ENCODE measurements at places on chromosomes 7 and 10.
A peak's percentile ranks its signal among the peaks of the same experiment; 100 is the strongest.

DNA sequence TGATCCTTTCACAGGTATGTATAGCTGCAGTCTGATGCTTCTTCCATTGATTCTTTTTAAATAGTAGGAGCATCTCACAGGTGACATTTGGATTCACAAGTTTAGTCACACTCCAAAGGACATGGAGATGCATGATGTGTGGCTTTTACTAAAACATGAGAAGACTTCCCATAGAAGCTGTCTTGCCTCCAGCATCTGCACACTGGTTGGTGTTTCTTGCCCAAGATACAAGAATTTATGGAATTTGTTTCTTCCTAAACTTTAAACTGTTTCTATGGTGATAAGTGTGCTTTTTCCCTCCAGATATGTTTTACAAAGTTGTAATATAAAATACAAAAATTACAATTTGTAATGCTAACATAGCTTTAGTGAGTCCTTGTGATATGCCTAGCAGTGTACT lies 24.2 kb downstream of the ADIRF start:
- no peaks in the 10 kb centered on the region for H3K27me3 ChIP-seq
- peaks cover 10% of the 10 kb centered on the region for H3K4me1 ChIP-seq
- H3K4me3 ChIP-seq, result no peak overlapping the region
- no peak overlapping the region for H3K27ac ChIP-seq
- no peak for DNase-seq
- H3K36me3 ChIP-seq, result no peaks in the 10 kb centered on the region

DNA sequence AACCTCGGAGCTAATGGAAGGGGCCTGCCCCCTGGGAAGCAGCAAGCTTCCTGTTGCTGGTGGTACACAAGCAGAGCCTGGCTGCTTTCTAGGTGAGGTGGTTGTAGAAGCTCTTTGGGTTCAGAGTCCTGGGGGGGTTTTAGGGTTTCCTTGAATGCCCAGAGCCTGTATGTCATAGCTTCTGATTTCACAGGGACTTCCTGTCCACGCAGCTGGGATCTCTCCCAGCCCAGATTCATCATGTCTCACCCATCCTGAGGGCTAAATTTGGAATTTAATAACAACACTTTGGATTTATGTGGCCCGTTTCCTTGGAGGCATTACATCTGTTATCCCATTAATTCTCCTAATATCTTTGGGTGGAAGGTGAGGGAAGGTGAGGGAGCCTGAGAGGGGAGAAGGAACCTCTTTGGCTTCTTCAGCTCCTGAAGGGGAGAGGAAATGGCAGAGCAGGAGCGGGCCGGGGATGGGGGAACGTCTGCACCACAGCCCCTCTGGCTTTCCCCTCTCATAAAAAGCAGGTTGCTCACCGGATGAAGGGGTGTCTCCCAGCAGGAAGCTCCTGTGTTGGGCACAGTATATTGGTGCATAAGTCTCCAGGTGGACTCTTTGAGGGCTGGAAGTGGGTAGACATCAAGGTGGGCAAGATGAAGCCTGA lies 19.7 kb downstream of the RPS24 start:
- no peak for DNase-seq
- H3K27me3 ChIP-seq, result no peaks in the 10 kb centered on the region
- H3K36me3 ChIP-seq, result peaks cover 2% of the 10 kb centered on the region
- H3K4me1 ChIP-seq, result no peaks in the 10 kb centered on the region
- no peak overlapping the region for H3K4me3 ChIP-seq

- no peak overlapping the region for H3K27ac ChIP-seq
- DNase-seq, result no peak
- no peaks in the 10 kb centered on the region for H3K4me1 ChIP-seq
- H3K27me3 ChIP-seq, result peaks cover 24% of the 10 kb centered on the region
Observed at GRCh38 chr10:99375426-99375825, 46.3 kb downstream of the CNNM1 start.

GRCh38 chr10:114010316-114010715 lies 33.4 kb upstream of the ADRB1 start:
- H3K27me3 ChIP-seq, result peaks cover 28% of the 10 kb centered on the region
- H3K4me1 ChIP-seq, result peaks cover 3% of the 10 kb centered on the region
- DNase-seq, result no peak
- no peaks in the 10 kb centered on the region for H3K36me3 ChIP-seq

DNA sequence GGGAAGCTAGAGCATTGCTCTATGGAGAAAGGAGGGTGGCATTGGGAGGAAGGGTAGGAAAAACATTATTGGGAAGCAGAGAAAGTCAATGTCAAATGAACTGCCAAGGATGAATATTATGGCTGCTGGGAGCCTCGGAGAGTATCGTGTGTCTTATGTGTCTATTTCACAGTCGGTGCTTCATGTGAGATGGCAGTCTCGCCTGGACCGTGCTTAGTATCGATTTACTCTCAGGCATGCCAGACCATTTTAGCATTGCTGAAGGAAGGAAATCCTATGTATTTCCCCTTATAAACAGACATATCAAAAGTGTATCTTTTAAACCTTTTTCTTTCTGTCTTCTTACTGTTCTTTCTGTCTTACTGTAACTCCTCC lies 612.6 kb downstream of the AUTS2 start:
- no peak overlapping the region for H3K4me3 ChIP-seq
- H3K27me3 ChIP-seq, result no peaks in the 10 kb centered on the region
- peaks cover 13% of the 10 kb centered on the region for H3K4me1 ChIP-seq

DNA sequence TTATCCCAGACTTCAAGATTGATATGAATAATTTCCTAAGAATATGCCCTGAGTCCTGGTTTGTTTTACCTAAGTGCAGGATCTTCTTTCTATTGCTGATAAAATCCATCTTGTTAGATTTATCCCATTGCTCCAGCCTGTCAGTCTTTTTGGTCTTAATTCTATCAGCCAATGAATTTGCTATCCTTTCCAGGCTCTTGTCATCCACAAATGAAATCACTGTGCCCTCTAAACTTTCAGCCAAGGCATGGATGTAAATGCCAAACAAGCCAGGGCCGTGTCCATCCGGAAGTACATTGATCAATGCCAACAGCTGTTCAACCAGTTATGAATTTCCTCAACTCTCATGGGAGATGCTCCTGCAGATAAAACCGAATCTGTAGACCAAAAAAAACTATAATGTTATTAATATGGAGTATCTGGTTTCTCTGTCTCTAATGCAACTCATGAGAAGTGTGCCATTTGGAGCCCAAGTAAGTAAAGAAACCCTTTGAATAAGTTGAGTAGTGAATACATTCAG lies 40.0 kb downstream of the NPY start:
- H3K4me3 ChIP-seq, result no peak overlapping the region
- peaks cover 10% of the 10 kb centered on the region for H3K27me3 ChIP-seq
- no peaks in the 10 kb centered on the region for H3K36me3 ChIP-seq
- H3K4me1 ChIP-seq, result no peaks in the 10 kb centered on the region

GRCh38 chr7:22357311-22358175 lies 589 bp upstream of the RAPGEF5 start:
- peaks cover 8% of the 10 kb centered on the region for H3K4me1 ChIP-seq
- peaks cover 46% of the 10 kb centered on the region for H3K27me3 ChIP-seq
- H3K36me3 ChIP-seq, result peaks cover 8% of the 10 kb centered on the region

DNA sequence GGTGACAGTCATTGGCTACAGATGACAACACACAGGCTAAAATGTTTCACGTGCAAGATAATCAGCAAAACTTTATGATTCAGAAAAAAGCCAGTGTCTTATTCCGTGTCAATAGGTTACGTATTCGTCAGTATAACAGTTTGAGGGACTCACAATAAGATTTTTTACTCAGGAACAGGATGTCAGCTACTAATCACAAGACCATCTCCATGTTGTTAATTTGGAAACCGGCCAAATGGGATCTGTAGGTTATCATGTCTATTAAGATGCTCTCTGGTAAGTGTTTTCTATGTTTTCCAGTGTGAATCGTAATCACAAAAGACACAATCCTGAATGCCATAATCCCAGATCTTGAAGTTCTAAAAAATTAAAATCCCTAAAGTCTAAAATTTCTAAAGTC lies 197.3 kb downstream of the ETV1 start:
- H3K4me3 ChIP-seq, result no peak overlapping the region
- no peaks in the 10 kb centered on the region for H3K4me1 ChIP-seq
- H3K27ac ChIP-seq, result no peak overlapping the region
- DNase-seq, result no peak

DNA sequence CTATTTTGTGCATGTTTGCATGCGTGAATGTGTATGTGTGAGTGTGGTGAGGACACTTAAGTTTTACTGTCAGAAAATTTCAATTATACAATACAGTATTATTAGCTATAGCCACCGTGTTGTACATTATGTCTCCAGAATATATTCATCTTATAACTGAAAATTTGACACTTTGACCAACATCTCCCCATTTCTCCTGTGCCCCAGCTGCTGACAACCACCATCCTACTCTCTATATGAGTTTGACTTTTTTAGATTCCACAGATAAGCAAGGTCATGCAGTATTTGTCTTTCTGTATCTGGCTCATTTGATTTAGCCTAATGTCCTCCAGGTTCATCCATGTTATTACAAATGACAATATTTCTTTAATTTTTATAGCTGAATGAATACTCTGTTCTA lies 195.0 kb downstream of the GPR37 start:
- no peaks in the 10 kb centered on the region for H3K36me3 ChIP-seq
- H3K4me3 ChIP-seq, result no peak overlapping the region
- DNase-seq, result no peak

GRCh38 chr7:50854247-50854646 lies 71.6 kb upstream of the GRB10 start:
- H3K4me3 ChIP-seq, result no peak overlapping the region
- H3K27me3 ChIP-seq, result peaks cover 6% of the 10 kb centered on the region

DNA sequence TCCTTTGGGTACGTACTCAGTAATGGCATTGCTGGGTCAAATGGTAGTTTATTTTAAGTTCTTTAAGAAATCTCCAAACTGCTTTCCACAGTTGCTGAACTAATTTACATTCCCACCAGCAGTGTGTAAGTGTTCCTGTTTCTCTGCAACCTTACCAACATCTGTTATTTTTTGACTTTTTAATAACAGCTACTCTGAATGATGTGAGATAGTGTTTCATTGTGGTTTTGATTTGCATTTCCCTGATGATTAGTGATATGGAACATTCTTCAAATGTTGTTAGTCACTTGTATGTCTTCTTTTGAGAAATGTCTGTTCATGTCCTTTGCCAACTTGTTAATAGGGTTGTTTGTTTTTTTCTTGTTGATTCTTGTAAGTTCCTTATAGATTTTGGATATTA lies 558.9 kb downstream of the SH2D4B start:
- no peak overlapping the region for H3K4me3 ChIP-seq
- no peaks in the 10 kb centered on the region for H3K4me1 ChIP-seq
- H3K27me3 ChIP-seq, result peaks cover 2% of the 10 kb centered on the region
- H3K36me3 ChIP-seq, result no peaks in the 10 kb centered on the region
- H3K27ac ChIP-seq, result no peak overlapping the region
- no peak for DNase-seq

GRCh38 chr10:30751678-30752331 lies 122.3 kb upstream of the LYZL2 start:
- H3K36me3 ChIP-seq, result no peaks in the 10 kb centered on the region
- peak; percentile 38 for DNase-seq
- no peak overlapping the region for H3K4me3 ChIP-seq

DNA sequence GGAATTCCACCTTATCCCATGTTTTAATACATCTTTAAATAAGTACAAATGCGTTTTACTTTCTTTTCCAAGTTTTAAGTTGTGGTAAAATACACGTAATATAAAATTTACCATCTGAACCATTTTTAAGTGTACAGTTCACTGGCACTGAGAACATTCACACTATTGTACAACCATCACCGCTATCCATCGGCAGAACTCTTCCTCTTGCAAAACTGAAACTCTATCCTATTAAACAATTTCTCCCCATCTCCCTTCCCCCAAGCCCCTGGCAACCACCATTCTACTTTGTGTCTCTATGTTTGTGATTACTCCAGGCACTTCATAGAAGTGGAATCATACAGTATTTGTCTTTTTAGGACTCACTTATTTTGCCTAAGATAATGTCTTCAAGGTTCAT lies 33.8 kb downstream of the HIP1 start:
- H3K27me3 ChIP-seq, result no peaks in the 10 kb centered on the region
- H3K4me1 ChIP-seq, result no peaks in the 10 kb centered on the region
- H3K4me3 ChIP-seq, result no peak overlapping the region
- H3K27ac ChIP-seq, result peak overlapping the region; percentile 5

- H3K27ac ChIP-seq, result no peak overlapping the region
- H3K4me1 ChIP-seq, result peaks cover 4% of the 10 kb centered on the region
- H3K27me3 ChIP-seq, result peaks cover 2% of the 10 kb centered on the region
- DNase-seq, result no peak
- H3K36me3 ChIP-seq, result no peaks in the 10 kb centered on the region
- no peak overlapping the region for H3K4me3 ChIP-seq
Observed at GRCh38 chr7:121204537-121204936, 124.3 kb upstream of the WNT16 start.

- H3K4me1 ChIP-seq, result peaks cover 32% of the 10 kb centered on the region
- peak overlapping the region; percentile 87 for H3K4me3 ChIP-seq
Observed at GRCh38 chr10:34816501-34817002, 1.5 kb upstream of the PARD3 start.

DNA sequence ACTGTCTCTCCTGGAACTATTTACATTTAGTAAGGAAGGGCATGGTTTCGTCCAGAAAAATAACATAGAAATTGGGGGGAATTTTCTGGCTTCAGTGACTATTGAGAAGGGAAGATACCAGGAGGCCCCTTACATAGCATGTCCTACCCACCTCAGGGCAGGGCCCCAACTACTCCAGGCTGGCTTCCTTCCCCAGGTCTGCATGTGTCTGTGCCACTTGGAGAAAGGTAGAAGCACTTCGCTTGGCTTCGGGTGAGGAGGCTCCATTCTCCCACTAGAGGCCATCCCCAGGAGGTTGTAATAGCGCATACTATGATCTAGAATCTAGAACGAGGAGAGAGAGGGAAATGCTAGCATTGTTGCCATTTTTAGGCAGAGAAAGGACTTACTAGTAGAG lies 14.7 kb downstream of the LRGUK start:
- no peak overlapping the region for H3K27ac ChIP-seq
- H3K4me1 ChIP-seq, result no peaks in the 10 kb centered on the region
- no peak for DNase-seq
- H3K27me3 ChIP-seq, result peaks cover 3% of the 10 kb centered on the region
- no peaks in the 10 kb centered on the region for H3K36me3 ChIP-seq
- H3K4me3 ChIP-seq, result no peak overlapping the region

DNA sequence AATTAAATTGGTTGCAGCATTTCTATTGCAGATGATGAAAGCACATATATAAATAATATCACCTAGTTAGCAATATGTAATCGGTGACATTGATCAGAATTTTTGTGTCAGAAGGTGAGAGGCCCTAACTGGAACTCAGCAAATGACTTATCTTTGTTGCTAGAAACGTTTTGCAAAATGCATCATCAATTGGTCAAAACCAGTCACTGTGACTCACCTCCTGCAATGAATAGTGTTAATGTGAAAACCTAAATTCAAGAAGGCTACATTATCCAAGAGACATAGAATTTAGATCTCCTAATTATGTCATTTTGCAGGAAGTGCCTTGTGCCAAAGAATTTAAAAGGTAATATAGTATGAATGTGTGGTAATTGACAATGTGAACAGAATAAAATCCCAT lies 9.8 kb upstream of the PNLIPRP3 start:
- DNase-seq, result no peak
- H3K4me1 ChIP-seq, result peaks cover 7% of the 10 kb centered on the region
- H3K27ac ChIP-seq, result no peak overlapping the region
- H3K27me3 ChIP-seq, result peaks cover 4% of the 10 kb centered on the region
- H3K4me3 ChIP-seq, result no peak overlapping the region

GRCh38 chr7:113562242-113562641 lies 356.6 kb downstream of the PPP1R3A start:
- H3K27ac ChIP-seq, result no peak overlapping the region
- no peak for DNase-seq
- H3K27me3 ChIP-seq, result no peaks in the 10 kb centered on the region
- H3K4me3 ChIP-seq, result no peak overlapping the region
